ENCODE measurements at places on chromosomes 2 and 18. TPM values are rescaled to one million over a fixed set of nuclear protein-coding genes. Genes with fewer than 3 reads are reported as not detected.

The DNAH6 gene
- total RNA-seq, result under 0.01 TPM

The CD226 gene
- under 0.01 TPM for total RNA-seq

The HJURP gene
- total RNA-seq, result 39.4 TPM

The LTBP1 gene
- 357 TPM for total RNA-seq

The RTP5 gene
- total RNA-seq, result not detected

The AFF3 gene
- total RNA-seq, result 11.3 TPM

The DES gene
- total RNA-seq, result 5.0 TPM

Measured in bronchus fibroblast of lung (primary cell).